ENCODE measurements at places on chromosomes 2 and 18.

DNA sequence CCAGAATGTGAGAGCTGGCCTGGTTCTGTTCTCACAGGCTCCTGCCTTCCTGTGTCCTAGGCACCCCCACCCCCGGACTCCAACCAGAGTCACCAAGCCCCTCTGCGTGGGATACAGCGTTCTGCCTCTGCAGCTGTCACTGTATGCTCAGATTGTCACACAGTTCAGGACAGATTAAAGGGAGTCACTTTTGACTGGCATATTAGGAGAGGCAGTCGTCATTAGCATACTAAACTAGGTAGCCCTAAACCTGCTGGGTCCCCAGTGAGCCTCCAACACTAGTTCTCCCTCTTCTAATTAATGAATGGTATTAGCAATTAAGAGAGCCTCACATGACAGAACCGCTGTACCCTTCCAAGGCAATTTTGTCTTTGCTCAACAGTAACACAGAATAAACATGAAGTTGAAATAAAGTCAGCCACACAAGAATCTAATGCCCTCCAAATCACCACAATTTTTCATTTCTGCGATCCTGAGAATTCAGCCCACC, 340.2 kb downstream of the CMPK2 start:
- no peak for DNase-seq

DNA sequence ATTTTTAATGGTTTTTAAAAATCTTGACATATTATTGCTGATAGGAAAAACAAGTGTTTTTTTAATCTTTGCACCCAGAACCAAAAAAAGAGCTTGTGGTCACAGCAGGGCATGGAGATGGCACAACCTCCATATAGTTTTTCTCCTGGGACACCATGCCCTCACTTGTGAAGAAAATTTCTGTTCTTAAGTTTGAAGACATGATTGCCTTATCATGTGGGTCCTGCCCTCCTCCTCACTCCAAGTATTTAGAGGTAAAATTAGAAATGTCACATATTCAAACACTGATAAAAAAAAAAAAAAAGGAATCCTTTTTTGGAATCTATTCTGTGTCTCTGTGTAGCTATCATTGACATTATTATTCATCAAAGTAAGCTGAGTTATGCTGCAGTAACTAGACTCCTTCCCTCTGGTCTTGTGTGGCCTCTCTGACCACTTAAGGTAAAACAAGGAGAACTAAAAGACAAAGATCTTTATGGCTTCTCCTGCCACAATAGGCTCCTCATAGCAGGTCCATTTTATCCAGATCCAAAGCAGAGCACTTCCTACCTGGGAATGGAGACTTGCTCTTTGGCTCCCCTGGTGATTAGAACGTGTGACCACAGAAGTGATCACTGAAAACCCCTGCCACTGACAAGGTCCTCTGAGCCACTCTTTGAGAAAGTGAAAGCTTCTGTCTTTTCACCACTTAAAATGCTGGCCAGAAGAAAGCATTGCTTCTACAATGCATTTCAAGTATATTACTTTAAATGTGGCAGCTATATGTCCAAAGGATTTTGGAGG, 19.8 kb downstream of the ADD2 start:
- DNase-seq = no peak

DNA sequence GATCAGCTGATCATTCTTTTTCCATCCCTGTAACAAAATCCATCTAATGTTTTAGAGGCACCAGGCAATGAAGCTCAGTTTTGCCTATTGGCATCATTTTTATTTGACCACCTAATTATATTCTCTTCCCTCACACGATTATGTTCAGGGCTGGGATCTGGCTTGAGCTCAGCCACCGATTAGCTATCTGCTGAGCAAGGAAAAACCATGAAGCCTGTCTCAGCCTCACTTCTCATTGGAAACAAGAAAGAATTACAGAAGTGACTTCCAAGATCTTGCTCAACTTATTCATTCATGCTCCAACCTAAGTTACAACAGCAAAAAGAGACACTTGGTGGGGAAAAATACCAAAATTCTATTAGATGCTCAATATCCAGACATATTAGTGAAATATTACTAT, 139.0 kb upstream of the SH3BP4 start:
- no peak for DNase-seq

- DNase-seq = peak; percentile 47
Observed at GRCh38 chr2:170733798-170734600, 18.9 kb downstream of the SP5 start.

DNA sequence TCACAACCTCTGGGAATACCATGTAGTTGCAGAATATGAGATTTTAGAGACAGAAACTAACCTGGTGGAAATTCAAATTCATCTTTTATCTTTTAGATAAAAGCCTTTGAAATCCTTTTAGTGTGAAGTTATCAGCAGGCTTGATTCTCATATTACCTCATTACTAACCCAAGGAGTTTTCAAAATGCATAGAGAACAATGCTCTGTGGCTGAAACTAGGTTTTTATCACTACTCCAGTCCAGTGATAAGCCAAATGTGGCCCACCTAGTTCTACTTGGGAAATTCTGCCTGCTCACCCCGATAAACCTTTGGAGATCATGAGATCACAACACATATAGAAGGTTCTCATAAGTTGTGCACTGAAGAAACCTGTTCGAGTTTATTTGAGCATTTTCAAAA, 121.7 kb downstream of the MMADHC start:
- no peak for DNase-seq

DNA sequence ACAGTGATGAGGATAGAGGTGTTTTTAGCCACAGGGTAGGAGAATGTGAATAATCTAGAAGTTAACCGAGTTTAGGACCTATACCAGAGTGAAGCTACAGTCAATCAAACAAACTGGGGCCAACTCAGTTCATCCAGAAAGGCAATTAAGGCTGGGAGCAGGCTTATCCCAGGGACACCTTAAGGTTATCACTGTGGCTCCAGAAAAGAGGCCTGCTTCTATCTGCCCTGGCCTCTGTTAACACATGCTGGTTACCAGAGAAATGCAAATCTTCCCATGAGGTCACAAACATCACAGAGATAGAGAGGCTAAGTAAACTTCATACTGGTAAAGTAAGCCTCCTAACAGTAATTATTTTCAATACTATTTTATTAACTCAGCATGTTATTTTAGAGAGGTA, 93.2 kb upstream of the GRB14 start:
- no peak for DNase-seq

DNA sequence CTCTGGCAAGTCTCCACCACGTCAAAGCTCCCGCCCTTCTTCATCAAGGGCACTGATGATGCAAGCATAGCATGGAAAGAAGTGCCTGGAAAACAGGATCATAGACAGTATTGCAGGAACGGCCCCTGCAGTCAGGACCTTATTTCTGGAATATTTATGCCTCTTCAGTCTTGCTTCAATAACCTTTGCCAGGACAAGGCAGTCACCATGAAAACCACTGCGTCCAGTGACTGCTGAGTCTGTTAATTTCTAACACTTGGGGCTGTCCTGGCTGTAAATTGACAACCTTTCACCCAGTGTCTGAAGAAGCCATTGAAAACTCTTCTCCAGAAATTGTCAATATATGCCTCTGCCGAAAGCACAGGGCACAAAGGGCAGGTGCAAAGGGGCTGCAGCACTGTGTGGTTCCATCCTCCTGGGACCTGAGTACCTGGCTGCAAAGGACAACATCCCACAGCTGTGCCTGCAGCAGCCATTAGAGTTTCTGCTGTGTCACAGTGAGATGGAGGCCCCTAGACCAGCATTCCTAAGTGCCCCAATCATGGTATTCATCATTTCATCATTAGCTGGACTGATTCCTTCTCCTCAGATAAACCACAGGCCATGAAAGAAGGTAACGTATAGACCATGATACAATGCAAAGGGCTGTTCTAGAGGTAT, 819.6 kb downstream of the RNF144A start:
- peak; percentile 84 for DNase-seq

GRCh38 chr18:22505141-22505591, 87.5 kb upstream of the CTAGE1 start:
- DNase-seq = peak; percentile 6

- peak; percentile 70 for DNase-seq
Observed at GRCh38 chr2:215882689-215883088, 130.7 kb downstream of the MREG start.

DNA sequence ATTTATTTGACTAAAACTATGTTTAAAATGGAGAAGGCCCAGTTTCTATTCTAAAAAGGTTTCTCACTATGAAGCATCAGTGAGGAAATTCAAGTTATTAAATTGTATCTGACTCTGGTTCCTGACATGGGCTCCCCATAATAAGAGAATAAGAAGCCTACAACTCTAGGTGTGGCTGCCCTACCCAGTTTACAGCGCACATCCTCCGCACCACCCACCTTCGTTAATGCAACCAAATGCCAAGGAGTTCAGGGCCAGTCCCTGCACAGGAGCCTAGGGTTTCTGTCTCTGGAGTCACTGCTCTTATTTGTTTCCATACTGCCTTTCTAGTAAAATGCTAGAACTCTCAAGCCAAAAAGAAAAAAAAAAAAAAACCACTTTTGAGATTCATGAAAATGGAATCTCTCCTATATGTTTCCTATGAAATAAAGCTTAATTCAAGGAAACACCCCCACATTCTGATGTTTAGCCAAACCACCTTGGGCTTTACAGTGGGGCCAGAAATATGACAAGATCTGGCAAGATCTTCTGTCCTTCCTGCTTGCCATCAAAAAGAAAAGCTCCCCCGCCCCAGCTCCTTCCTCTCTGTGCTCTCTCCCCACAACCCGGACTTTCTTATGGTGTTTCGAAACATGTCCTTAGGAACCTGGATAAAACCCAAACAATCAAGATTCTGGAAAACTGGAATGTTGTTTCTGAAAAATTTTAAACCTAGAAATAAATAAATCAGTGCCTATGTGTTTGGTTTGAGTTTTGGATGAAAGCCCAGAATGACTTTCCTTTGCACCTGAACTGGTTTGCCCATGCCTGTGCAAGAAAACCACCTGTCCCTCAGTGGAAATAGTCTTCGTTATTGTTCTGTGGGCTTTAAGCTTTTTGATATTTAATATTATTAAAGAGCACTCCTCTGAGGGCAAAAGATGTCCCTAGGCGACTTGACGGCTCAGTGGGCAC, 136.7 kb downstream of the SP3 start:
- DNase-seq = no peak

DNA sequence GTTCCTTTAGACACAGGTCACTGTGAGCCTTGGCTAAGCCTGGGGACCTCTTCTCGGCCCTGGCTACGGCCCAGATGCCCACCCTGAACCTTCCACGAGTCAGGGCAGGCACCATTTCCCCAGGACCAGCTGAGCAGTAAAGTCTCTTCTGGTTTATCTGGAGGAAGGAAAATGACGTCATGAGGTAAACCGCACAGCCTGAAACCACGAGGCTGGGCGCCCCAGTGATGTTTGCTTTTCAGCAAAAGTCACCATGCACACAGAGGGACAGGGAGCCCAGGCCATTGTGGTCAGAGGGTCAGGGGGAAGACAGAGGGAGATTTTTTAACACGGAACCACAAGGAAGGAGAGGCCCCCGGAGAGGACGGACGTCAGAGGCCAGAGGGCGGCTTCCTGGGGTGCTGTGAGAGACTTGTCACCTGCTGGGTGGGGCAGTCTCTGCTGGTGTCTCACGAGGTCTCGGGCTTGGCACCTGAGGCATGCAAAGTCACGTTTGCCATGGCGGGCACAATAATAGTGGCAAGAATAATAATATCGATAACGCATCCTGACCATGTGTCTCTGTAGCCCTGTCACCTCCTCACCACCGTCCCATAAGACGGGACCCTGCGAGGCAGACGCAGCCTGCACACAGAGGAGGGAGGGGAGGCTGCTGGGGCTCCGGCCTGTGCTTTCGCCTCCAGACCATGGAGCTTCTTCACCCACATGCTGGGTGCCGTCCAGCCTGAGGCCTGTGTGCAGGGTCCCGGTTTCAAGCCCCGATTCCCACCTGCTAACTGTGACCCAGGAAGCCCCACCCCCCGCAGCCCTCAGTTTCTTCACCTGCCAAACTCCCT, 33.2 kb upstream of the FOSL2 start:
- peak; percentile 41 for DNase-seq

DNA sequence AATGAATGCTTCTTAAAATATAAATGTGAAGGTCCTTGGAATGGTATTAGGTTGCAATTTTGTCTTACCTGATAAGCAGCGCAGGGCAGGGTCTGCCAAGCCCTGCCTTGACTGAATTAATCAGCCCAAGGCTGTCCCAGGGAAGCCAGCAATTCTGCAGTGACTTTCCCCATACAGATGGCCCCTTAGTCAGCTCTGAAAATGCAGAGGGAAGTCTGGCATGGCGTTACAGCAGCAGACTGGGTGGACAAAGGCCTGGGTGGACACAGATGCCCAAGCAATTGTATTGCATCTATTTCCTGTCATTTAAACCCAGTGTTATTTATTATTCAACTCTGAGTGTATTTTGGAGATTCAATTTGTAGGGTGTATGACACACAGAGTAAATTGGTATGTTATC, 56.6 kb upstream of the NOL4 start:
- no peak for DNase-seq

- peak; percentile 18 for DNase-seq
Observed at GRCh38 chr2:218957671-218958070, 1.8 kb upstream of the CDK5R2 start.

DNA sequence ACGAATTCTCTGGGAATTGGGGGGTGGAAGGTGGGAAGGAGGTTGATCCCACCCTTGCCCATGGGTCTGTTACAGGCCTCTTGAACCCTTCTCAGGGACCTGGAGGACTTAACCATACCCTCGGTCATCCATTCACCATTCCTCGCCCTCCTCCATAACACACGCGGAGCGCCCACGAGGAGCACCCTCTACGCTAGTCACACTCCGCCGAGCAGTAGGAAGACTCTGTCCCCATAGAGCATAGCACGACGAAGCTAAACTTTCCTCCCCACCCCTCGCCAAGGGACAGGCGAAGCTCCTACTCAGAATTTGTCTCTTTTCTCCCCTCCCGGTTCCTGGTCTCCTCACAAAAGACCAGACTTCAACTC, 611 bp upstream of the ITSN2 start:
- DNase-seq = no peak

DNA sequence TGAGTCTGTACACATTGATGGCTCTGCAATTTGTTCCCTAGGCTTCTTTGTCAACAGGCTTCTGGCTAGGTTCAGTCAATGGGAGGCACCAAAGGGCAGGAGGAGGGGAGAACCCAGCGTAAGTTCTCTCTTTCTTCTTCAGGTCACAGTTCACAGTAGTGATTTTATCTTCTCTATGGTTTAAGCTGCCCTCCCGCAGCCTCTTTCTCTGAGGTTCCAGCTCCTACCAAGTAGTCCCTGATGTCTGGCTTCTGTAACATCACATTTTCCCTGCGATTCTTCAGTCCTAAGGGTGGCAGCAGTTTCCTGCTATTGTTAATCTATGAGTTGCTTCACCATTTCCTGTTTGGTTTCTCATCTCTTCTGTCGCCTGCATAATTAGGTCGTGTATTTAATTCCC, 107.4 kb downstream of the CPO start:
- DNase-seq = peak; percentile 20

DNA sequence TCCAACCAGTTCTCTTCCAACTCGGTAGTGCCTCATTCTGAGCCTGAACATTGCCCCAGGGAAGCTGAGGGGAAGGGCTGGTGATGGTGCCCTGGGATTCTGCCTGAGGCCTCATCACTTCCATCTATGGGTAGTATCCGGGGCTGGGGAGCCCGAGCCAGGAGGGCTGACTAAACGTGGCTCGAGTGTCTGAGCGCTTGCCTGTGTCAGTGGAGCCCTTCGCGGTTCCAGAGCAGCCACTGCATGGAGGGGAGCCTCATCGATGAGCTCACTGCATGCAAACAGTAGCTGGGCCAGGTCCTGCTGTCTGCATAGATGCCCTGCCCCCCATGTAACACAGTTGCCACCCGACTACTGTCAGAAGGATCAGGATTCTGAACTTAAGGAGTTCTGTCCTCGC, 129.3 kb downstream of the GLI2 start:
- no peak for DNase-seq

GRCh38 chr2:29657674-29658073, 263.7 kb downstream of the ALK start:
- no peak for DNase-seq

Data from kidney tubule cell (primary cell).